MG63 (cell line): ENCODE measurements at places on chromosomes 3 and 15. TPM values are rescaled to one million over a fixed set of nuclear protein-coding genes. Genes with fewer than 3 reads are reported as not detected.

DNA sequence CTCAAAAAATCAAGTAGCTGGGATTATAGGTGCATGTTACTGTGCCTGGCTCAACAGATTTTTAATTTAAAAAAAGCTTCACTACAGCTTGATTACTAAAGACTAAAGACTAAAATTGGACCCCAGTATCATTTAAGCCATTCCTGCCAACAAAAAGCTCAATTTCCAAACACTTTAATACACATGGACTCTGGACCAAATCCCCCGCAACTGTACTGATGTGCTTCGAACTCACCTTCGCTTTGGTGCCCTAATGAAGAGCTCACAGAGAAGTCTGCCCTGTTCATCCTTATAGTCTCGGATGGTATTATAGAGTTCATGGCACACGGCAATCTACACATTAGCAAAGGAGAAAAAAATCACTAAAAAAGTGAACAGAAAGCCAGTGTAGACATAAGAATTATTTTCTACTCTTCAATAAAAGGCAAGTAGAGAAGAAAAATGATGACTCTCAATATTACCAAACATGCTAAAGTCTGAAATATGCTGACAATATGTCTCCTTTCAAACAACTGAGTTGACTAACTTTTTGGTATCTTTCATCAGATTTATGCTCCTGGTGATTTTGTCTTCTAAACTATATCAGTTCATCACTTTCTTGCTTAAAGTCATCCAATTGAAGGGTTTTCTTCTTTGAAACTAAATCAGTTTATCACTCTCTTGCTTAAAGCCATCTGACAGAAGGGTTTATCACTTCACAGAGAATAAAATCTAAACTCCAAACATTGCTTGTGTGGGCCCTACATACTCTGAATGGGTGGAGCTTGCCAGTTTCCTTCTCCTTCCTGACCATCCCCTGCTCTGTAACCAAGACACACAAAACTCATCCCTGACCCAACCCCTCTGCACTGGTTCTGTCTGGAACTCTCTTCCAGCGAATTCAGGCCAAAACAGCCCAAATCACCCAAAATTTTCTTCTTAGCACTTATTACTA, 7.2 kb downstream of the PBRM1 start:
- no peak for DNase-seq

GRCh38 chr3:38147421-38147820, 9.0 kb downstream of the MYD88 start:
- no peak for DNase-seq

DNA sequence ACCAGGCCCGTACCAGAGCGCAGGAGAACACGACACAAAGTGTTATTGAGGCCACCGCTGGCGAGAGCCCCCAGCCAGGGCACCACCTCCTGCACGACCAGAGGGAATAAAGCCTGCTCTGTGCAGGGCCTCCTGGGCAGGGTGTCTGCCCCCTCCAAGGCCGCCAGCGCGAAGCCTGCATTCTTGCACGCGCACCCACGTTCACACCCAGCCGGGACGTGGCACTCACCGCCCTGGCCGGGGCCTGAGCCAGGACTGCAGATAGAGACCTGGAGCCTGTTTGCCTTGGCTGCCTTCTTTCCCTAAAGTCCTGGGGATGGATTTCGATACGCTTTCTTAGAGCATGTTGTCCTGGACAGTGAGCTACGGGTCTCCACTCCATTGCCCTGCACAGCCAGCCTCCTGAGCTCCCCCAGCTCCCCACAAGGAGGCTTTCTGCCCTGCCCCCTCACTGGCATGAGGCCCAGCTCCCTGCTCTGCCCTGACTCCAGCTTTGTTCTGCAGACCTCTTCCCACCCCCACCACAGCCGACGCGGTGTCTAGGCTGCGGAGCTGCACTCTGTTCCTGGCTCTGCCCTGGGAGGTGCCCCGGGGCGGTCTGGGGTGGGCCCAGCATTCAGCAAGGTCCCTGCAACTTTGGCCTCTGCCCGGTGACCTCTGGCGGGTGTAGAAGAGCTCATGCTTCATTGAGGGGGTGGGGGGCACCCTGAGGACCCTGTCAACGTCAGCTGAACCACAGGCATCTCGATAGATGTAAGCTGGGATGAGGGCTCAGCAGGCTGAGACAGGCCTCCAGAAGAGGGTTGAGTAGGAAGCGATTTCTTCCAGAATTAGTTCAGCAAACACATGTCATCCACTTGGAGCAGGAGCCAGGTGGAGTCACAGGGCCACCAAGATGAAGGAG, 145.0 kb downstream of the LRRK1 start:
- DNase-seq = no peak

- no peak for DNase-seq
Observed at GRCh38 chr3:134713671-134714070, 62.8 kb upstream of the KY start.

DNA sequence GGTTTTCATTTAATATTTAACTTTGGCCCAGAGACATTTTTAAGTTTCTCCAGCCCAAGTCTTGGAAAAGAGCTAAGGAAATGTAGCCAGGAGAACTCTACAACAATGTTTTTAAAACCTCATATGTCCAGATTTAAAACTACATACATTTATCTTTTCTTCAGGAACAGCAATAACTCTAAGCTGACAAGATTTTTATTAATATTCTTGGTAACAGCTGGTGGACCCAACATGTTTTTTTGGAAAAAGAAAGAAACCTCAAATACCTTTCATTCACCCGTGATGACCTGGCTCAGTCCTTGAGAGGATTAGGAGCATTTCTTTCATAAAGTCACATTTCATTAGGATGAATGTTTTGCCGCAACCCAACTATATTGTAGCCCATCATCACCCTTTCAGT, 50.4 kb upstream of the CMSS1 start:
- DNase-seq = no peak

DNA sequence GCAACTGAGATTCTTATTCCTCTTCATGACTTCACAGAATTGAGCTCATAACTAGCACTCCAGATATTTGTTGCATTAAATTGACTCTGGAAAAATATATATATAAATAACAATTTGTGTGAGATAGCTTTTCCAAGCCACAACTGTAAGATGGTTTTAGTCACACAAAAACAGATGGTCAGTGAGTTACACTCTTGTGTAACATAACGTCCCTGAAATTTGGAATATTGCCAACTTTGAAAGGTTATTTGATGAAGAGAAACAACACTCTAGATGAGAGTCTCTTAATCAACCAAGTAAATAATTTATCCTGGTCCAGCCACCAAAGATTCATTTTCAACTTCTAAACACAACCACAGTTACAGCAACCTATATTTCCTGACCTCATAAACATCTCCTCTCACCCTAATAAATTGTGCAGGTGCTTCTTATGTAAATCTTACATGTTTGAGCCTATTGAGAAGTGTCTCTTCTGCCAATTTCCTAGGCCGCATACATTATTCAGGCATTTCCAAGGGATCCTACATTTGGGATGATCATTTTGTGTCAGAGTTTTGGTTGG, 84.9 kb upstream of the ACP3 start:
- DNase-seq = no peak

DNA sequence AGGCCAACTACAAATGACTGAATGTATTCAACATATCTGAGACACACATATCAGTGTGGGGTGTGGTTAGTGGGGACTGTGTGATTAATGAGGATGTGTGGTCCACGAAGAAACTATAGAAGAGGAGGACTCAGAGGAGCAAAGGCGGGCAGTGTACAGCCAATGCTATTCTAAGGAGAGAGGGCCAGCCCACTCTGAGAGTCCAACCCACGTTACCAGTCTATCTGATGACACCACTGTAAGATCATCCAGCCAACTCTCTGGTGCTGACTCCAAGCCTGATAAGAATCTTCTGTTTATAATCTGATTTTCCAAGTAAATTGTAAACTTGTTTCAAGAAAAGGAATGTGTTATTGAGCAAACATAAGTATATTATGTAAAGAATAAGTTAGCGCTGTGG, 47.2 kb downstream of the MCF2L2 start:
- DNase-seq = no peak

GRCh38 chr15:66165856-66166255, 87.7 kb downstream of the MEGF11 start:
- DNase-seq = no peak

GRCh38 chr3:100117093-100117492, 2.8 kb upstream of the FILIP1L start:
- DNase-seq = no peak

DNA sequence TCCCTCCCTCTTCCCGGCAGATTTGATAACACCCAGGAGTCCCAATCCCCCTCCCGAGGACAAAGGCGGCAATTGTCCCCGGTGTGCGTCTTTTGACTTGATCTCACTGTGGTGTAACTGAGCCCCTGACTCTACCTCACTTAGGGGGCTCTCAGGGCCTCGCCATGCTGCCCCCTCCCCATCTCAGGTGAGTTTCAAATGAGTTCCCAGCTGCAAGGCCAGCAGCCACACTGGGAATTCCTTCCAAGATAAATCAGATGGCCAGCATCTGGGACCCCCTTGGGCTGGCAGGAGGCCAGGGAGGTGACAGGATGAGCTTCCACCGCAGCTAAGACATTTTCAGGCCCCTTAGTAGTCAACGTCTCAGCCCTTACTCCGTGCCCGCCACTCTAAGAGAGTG, 35.0 kb downstream of the WNT7A start:
- DNase-seq = no peak

GRCh38 chr3:54134155-54134554, 11.8 kb downstream of the CACNA2D3 start:
- no peak for DNase-seq

Gene FES
- 10.5 and 13.7 TPM in 2 replicates for total RNA-seq

Gene PAQR5
- 8.6 and 8.9 TPM in 2 replicates for total RNA-seq

Gene ROPN1
- total RNA-seq = not detected in 2 replicates

Gene DYNLT2B
- 15.4 and 34.3 TPM in 2 replicates for total RNA-seq

Gene CTXN2
- not detected in 2 replicates for total RNA-seq

Gene CCK
- 0.63 TPM in 1 of 2 replicates, not detected in the other for total RNA-seq

Gene GNAT1
- total RNA-seq = not detected in 2 replicates

Gene LSAMP
- 0.16 and 1.2 TPM in 2 replicates for total RNA-seq

Gene TLR9
- not detected in 2 replicates for total RNA-seq

Gene GOLGA6L26
- not detected in 2 replicates for total RNA-seq

Gene ZNF662
- total RNA-seq = not detected in 2 replicates

Gene FAM43A
- total RNA-seq = 32.4 and 40.0 TPM in 2 replicates
